T-helper 9 cell (primary cell): ENCODE measurements at places on chromosomes 7 and 10.

- DNase-seq, result no peak
Measured at GRCh38 chr7:3003936-3004335, 39.7 kb downstream of the CARD11 start.

GRCh38 chr10:118805146-118805545 lies 50.4 kb upstream of the CACUL1 start:
- no peak for DNase-seq

- DNase-seq, result no peak
Measured at GRCh38 chr7:120060281-120060680, 212.7 kb upstream of the KCND2 start.

- no peak for DNase-seq
Measured at GRCh38 chr7:50069613-50070012, 23.4 kb downstream of the ZPBP start.

- no peak for DNase-seq
Measured at GRCh38 chr10:71077796-71078453, 134.4 kb upstream of the UNC5B start.

DNA sequence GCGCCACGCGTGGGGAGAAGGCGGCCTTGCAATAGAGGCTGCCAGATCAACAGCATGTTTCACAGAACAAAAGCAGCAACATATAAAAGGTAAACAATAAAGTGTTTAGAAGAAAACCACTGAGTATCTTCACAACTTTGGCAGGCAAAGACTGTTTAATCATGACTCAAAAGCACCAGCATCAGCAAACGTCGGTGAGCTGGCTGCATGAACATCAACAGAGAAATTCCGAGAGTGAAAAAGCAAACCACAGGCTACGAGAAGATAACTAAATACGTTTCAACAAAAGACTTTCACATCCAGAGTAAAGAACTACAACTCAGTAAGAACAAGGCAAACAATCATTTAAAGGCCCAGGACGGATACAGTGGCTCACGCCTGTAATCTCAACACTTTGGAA lies 172.0 kb downstream of the MAD1L1 start:
- DNase-seq, result no peak

DNA sequence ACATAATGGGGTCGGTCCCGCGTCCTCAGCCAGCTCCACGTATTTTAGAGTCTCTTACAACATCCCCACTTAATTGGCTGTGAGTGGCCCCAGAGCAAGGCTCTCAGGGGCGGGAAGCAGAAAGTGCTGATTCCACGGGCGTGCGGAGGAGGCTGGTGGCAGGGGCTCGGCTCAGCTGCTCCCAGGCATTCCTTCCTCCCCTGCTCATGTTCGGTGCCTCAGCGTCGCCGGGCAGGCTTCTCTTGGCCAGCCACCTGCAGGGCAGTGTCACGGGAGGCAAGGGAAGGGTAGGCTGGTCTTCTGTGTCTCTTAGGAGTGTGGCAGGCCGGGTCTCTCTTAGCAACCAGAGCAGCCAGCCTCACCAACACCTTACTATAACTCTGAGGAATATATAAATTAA lies 33.8 kb downstream of the IL15RA start:
- no peak for DNase-seq

GRCh38 chr10:69579464-69580060 lies 6.3 kb upstream of the NEUROG3 start:
- DNase-seq, result no peak

DNA sequence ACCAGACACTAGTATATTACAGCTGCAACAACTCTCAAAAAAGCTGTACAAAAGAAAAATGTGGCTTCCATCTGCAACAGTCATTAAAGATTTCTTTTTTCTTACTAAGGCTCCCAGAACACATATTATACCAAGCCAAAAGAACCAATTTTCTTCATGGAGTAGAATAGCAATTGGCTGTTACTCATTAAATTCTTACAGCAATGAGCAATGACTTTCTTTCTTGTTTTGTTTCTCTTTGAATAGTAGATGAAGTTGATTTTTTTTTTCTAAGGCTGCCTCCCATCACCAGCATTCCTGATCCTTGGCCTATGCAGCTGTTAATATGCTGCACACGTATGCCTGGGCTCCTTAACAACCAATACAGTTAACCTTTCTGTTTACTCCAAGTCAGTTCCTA lies 36.6 kb upstream of the SPOCK2 start:
- DNase-seq, result no peak

DNA sequence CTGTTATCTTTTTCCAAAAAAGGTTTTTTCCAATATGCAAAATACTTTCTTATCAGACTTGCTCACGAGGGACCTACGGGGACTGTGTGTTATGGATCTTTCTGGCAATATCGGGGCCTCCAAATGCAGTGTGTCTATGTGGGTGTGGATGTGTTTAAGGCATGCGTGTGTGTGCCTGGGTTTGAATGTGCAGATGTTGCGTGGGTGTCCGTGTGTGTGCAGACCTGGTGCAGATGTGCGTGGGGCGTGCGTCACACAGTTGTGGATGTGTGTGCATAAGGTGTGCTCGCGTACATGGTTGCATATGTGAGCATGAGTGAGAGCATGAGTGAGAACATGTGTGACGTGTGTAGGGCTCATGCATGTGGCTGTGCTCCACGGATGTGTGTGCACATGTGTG lies 19.7 kb downstream of the NKX6-2 start:
- DNase-seq, result no peak
